Stimulated activated CD4-positive, alpha-beta T cell treated with anti-CD3 and anti-CD28 coated beads, TNF-alpha, amount 100 ng/mL, for 4 hours (primary cell): ENCODE measurements at places on chromosomes 6 and 20.

- DNase-seq: no peak
Observed at GRCh38 chr6:160222491-160222890, 36.1 kb downstream of the SLC22A2 start.

DNA sequence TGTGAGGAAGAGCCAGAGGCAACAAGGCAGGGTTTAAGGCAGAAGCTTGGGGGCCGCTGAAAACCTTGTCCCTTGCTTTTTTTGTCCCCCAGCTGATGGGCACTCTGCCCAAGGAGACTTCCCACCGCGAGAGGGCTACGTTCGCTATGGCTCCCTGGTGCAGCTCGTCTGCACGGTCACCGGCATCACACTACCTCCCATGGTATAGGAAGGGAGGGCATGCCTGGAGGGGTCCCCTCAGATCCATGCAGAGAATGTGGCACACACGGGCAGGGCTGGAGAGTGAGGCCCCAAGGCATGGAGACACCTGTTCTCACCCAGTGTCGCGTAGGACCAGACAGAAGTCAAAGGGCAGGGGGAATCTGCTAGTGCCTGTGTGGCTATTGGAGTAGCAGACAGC is 5.8 kb upstream of the MATN4 start:
- DNase-seq: no peak

DNA sequence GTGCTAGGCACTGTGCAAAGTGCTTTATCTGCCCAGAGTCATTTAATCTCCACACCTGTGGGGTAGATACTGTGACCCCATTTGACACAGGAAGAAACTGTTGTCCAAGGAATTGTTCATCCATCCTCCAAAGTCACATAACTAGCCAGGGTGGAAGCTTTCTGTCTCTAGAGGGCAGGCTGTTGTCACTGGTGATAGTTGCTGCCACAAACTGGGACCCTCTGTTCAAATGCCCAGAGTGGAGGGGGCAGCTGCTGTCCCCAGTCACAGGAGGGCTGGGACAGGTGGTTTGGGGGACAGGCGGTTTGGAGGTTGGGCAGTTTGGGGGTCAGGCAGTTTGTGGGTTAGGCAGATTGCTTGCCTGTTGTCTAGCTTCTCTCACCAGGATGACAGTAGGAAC is 16.1 kb upstream of the TMEM242 start:
- DNase-seq: no peak

GRCh38 chr6:162543221-162543620 is 184.3 kb downstream of the PRKN start:
- no peak for DNase-seq

- DNase-seq: no peak
Observed at GRCh38 chr6:28266563-28266961, 381 bp upstream of the ZSCAN26 start.

DNA sequence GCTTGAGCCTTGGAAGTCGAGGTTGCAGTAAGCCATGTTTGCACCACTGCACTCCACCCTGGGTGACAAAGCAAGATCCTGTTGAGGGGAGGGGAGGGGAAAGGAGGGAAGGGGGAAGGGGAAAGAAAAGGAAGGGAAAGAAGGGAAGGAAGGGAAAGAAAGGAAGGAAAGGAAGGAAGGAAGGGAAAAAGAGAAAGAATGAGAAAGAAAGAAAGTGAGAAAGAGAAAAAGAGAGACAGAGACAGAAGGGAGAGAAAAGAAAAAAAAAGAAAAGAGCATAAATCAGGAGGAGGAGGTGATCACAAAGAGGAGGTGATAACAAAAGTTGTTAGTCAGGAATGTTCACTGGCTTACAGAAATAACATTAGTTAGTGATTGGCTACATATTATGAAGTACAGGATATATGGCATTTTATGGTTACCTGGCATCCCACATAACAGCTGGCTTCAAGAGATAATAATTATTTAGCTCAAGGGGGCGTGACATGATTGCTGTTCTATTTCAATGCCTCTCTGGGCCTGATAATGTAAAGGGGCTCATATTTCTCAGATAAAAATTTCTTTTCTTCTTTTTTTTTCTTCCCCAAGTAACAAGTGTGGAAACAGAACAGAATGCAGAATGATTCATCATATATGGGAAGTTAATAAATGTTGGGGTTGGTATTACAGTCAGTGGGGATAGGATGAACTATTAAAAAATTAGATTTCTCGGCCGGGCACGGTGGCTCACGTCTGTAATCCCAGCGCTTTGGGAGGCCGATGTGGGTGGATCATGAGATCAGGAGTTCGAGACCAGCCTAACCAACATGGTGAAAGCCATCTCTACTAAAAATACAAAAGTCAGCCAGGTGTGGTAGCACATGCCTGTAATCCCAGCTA is 27.1 kb downstream of the SAMHD1 start:
- no peak for DNase-seq

GRCh38 chr20:62216636-62217566 is 3.2 kb downstream of the HRH3 start:
- DNase-seq: no peak

- DNase-seq: no peak
Observed at GRCh38 chr20:11372876-11373790, 544.6 kb upstream of the BTBD3 start.

GRCh38 chr6:11110921-11111768 is at the start of gene ERVFRD-1:
TSS of gene ERVFRD-1 (minus strand) at chr6:11111725. CDS start at chr6:11105310, 6,415 bp downstream.
- DNase-seq: no peak
